ENCODE measurements at places on chromosomes 1 and 21. TPM values are rescaled to one million over a fixed set of nuclear protein-coding genes. Genes with fewer than 3 reads are reported as not detected.

DNA sequence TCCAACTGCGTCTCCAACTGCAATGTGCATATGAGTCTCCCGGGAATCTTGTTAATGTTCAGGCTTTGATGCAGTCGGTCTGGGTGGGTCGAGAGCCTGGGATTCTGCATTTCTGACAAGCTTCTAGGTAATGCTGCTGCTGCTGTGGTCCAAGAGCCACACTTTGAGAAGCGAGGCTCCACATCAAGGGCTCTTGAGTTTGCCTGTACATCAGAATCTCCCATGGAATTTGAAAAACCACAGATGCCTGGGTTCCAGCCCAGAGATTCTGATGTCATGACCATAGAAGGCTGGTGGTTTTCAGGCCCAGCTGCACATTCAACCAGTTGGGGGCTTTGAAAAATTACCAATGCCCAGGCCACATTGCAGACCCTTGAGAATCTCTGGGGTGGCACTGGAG is 93.9 kb upstream of the TARDBP start:
- H3K36me3 ChIP-seq = no peaks in the 10 kb centered on the region
- H3K27ac ChIP-seq = no peak overlapping the region
- no peak overlapping the region for H3K4me3 ChIP-seq
- no peaks in the 10 kb centered on the region for H3K27me3 ChIP-seq

- no peaks in the 10 kb centered on the region for H3K4me1 ChIP-seq
- no peak overlapping the region for H3K4me3 ChIP-seq
- no peak overlapping the region for H3K27ac ChIP-seq
- H3K27me3 ChIP-seq = no peaks in the 10 kb centered on the region
- DNase-seq = no peak
- H3K36me3 ChIP-seq = no peaks in the 10 kb centered on the region
Observed at GRCh38 chr1:83734420-83734819, 264.5 kb downstream of the TTLL7 start.

DNA sequence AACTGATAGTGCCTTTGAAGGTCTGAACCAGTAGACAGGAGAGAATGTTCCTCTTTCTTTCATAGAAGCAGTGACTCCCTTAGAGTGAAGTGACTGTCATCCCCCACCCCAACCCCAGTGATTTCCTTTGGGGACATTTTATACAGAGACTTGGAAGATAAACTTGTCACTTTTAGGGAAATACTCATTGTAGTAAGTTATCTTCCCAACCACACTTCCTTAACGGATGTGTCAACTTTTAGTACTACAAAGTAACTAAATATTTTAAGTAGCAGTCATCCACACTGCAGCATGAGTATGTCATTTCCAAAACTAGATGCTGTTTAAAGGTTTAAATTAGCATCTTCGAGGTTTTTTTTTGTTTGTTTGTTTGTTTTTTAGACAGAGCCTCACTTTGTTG is 13.7 kb downstream of the LRRC8B start:
- no peak overlapping the region for H3K4me3 ChIP-seq
- no peak for DNase-seq
- no peaks in the 10 kb centered on the region for H3K36me3 ChIP-seq
- H3K27ac ChIP-seq = no peak overlapping the region
- no peaks in the 10 kb centered on the region for H3K27me3 ChIP-seq
- H3K4me1 ChIP-seq = no peaks in the 10 kb centered on the region

DNA sequence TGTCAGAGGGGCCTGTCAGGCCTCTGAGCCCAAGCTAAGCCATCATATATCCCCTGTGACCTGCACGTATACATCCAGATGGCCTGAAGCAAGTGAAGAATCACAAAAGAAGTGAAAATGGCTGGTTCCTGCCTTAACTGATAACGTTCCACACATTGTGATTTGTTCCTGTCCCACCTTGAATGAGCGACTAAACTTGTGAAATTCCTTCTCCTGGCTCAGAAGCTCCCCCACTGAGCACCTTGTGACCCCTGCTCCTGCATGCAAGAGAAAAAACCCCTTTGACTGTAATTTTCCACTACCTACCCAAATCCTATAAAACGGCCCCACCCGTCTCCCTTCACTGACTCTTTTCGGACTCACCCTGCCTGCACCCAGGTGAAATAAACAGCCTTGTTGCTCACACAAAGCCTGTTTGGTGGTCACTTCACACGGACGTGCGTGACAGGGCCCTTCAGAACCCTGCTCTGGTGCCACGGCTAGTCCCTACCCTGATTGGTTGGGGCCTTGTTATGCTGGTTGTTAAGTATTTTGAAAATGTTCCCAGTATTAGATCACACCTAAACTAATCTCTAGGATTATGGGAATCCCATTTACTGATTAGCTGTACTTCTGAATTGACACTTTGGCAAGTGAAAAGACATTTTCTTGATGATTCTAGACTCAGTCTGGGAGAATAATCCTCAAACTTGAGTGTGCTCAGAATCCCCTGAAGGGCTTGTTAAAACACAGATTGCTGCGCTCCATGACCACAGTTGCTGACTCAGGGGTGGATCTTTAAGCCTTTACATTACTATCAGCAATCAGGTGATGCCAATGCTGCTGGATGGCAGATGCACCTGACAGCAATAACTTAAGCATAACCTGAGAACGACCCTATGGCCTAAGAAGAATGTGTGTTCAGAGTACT is 28.8 kb upstream of the SPATA6 start:
- no peaks in the 10 kb centered on the region for H3K36me3 ChIP-seq
- H3K4me3 ChIP-seq = no peak overlapping the region
- H3K27me3 ChIP-seq = no peaks in the 10 kb centered on the region
- DNase-seq = no peak
- H3K27ac ChIP-seq = no peak overlapping the region

SLAMF1 gene
- total RNA-seq = 0.28 TPM

INTS3 gene
- total RNA-seq = 53.7 TPM

LAD1 gene
- not detected for total RNA-seq

Data from sigmoid colon (tissue), 7 donors.